ENCODE measurements at places on chromosomes 4 and X.

GRCh38 chr4:22456291-22456690 is 59.6 kb downstream of the ADGRA3 start:
- DNase-seq = no peak

DNA sequence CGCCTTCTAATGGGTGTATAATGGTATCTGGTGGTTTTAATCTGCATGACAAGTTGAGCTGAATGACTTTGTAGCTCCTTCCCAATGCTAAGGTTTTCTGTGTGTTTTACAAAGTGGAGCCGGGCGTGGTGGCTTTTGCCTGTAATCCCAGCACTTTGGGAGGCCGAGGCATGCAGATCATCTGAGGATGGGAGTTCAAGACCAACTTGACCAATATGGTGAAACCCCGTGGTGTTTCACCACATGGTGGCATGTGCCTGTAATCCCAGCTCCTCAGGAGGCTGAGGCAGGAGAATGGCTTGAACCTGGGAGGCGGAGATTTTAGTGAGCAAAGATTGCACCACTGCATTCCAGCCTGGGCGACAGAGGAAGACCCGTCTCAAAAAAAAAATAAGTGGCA is 28.9 kb downstream of the ARFIP1 start:
- DNase-seq = no peak

DNA sequence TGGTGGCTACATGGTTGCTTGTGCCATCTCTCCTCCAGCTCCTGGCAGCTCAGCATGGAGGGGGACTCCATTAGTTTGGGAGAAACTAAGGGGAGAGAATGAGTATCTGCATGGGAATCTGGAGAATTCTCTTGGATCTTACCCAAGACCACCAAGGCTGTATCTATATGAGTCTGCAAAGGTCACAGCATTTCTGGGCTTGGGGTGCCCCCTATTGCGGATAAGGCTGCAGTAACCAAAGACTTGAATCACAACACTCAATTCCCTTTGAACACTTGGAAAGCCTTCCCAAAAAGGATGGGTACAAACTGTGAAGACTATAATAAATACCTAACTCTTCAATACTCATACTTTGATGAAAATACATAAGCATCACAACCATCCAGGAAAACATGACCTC is 623.5 kb upstream of the NR3C2 start:
- no peak for DNase-seq

DNA sequence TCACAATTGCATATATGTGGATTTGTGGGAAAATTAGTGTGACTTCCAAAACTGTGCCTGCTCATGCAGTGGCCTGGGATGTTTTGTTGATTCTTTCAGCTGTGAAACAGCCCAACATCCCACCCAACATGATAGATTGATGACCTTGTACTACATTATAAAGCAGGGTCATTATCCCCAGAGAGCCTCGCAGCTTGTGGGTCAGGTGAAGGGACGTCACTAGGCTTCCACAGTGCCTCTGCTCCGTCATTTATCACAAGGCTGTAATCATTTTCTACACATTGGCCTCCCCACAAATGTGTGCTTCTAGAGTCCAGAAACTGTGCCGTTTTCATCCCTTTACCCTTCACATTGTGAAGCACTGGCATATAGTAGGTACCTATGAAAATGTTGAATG is 31.6 kb downstream of the ALPK1 start:
- no peak for DNase-seq

GRCh38 chr4:123259676-123260646 is 136.6 kb upstream of the SPRY1 start:
- DNase-seq = peak; percentile 84
